ENCODE measurements at places on chromosomes 6 and 20.

DNA sequence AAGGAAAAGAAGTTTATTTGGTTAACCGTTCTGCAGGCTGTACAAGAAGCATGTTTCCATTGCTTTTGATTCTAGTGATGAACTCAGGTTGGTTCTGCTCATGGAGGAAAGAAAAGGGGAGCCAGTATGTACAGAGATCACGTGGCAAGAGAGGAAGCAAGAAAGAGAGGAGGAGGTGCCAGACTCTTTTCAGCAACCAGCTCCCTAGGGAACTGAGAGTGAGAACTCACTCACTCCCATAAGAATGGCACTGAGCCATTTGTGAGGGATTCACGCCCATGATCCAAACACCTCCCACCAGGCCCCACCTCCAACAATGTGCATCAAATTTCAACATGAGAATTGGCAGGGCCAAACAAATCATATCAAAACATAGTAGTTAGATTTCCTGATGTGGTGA lies 649.1 kb downstream of the EPM2A start:
- no peak for DNase-seq

GRCh38 chr6:32082478-32082877 lies 26.7 kb downstream of the TNXB start:
- DNase-seq, result no peak

DNA sequence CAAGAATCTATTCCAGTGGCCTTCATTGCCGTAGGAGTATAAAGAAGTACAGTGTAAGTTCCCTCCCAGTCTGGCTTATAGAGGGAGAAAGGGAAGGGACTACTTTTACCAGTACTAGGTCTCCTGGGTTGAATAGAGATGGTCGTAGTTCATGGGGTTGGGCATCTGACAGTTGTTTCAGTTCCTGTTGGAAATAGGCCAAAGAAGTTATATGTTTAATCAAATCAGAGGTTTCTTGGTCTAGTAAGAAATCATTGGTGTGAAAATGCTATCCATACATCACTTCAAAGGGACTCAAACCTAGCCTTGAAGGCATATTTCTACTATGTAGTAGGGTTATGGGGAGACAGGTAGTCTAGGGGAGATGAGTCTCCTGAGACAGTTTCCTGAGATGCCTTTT lies 45.6 kb upstream of the MAN1A1 start:
- DNase-seq, result no peak

GRCh38 chr6:79335133-79335674 lies 100.7 kb upstream of the HMGN3 start:
- no peak for DNase-seq

GRCh38 chr6:142265476-142265875 lies 36.3 kb upstream of the ADGRG6 start:
- no peak for DNase-seq

DNA sequence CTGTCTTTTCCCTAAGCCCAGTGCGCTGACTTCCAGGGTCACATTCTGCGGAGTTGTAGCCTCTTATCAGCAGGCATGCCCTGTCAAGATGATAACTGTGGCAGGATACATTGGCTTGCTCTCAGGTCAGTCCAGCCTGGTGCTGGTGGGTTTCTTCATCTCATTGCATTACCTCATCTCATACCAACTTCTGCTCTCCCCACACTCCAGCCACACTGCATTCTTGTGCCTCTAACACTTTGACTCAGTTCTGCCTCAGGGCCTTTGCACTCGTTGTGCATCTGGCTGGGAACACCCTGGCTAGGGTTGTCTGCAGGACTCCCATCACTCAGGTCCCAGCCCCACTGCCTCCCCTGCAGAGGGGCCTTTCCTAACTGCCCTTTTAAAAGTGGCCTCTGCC lies 110.3 kb upstream of the BACH2 start:
- DNase-seq, result no peak

Data from AG09309 (cell line).